ENCODE measurements at places on chromosomes 4 and X.

GRCh38 chr4:172596206-172596605, 572.4 kb upstream of the GALNT7 start:
- H3K36me3 ChIP-seq: no peaks in the 10 kb centered on the region
- H3K4me3 ChIP-seq: no peak overlapping the region
- no peaks in the 10 kb centered on the region for H3K4me1 ChIP-seq
- DNase-seq: no peak
- H3K27me3 ChIP-seq: no peaks in the 10 kb centered on the region

GRCh38 chr4:145886871-145887240, 51.8 kb downstream of the ZNF827 start:
- H3K4me3 ChIP-seq: no peak overlapping the region
- H3K27me3 ChIP-seq: no peaks in the 10 kb centered on the region
- H3K36me3 ChIP-seq: no peaks in the 10 kb centered on the region
- DNase-seq: no peak
- H3K27ac ChIP-seq: peak overlapping the region; percentile 81

DNA sequence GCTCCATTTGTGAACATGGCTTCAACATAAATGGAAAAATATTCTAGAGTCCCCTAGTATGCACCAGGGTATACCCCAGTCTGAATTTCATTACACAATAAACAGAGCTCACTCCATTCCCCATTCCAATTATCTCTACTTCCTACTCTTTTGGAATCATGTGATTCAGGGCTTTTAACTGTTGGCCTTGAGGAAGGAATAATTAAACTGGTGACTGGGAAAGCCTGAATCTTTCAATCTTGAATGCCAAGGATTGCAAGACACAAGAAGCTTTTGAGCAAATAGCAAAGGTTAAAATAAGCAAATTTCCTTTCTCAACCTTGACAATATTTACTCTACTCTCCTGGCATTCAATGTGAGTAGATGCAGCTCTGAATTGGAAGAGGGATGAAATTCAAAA, 77.5 kb upstream of the INPP4B start:
- no peak overlapping the region for H3K4me3 ChIP-seq
- H3K27ac ChIP-seq: no peak overlapping the region
- DNase-seq: no peak
- H3K27me3 ChIP-seq: no peaks in the 10 kb centered on the region
- no peaks in the 10 kb centered on the region for H3K36me3 ChIP-seq
- no peaks in the 10 kb centered on the region for H3K4me1 ChIP-seq

DNA sequence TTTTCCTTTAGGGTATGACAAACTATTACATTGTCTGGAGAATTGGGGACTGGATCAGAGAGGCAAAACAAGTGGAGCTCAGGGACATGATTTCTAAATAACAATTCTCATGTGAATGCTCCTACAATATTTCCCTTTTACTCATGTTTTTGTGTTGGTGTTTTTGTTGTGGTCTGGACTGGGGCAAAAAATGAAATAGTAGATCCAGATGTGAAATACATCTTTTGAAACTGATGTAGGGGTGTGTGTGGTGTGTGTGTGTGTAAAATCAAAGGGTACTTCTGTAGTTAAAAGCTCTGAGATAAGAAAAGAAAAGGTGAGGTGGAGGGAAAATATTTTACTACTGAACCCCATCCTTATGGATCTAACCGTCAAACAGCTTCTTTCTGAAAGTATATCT, 188.4 kb upstream of the RPL34 start:
- H3K4me1 ChIP-seq: no peaks in the 10 kb centered on the region
- H3K27me3 ChIP-seq: no peaks in the 10 kb centered on the region
- no peaks in the 10 kb centered on the region for H3K36me3 ChIP-seq
- no peak for DNase-seq

GRCh38 chr4:147571036-147571770, 46.0 kb upstream of the TMEM184C start:
- no peak for DNase-seq
- H3K27ac ChIP-seq: no peak overlapping the region
- H3K27me3 ChIP-seq: no peaks in the 10 kb centered on the region
- H3K4me3 ChIP-seq: no peak overlapping the region
- H3K36me3 ChIP-seq: no peaks in the 10 kb centered on the region
- H3K4me1 ChIP-seq: no peaks in the 10 kb centered on the region

- H3K4me1 ChIP-seq: peaks cover 9% of the 10 kb centered on the region
- H3K27me3 ChIP-seq: no peaks in the 10 kb centered on the region
- no peak overlapping the region for H3K4me3 ChIP-seq
- peak overlapping the region; percentile 23 for H3K27ac ChIP-seq
- H3K36me3 ChIP-seq: no peaks in the 10 kb centered on the region
Observed at GRCh38 chr4:6773106-6773505, 9.4 kb upstream of the KIAA0232 start.

DNA sequence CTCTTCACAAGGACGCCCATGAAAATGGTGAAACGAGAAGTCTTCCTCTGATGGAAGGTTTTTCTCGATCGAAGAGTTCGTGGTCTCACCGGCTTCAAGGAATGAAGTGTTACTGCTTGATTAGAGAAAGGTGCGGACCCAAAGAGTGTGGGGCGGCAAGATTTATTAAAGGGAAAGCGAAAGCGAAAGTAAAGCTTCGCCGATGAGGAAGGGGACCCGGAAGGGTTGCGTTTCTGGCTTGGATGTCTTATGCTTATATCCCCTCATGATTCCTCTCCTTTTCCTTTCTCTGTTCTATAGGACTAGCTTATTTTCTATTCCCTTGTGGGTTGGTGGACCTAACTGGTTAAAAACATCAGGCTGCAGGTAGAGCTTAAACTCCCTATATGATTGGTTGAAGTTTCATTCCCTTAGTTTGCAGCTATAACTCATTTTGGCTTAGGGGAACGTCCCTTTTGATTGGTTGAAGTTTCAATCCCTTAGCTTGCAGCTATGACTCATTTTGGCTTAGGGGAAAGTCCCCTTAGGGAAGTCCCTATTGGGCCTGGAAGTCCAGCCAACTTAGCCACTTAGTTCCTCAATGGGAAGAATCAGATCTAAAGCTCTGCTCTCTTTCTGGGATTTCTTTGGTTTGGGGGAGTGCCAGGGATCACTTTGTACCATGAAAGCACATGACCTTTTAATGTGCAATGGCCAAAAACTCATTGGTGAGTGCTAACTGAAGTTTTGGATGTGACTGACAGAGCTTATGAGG, 1025.0 kb upstream of the PCDH10 start:
- no peaks in the 10 kb centered on the region for H3K36me3 ChIP-seq
- no peak for DNase-seq
- H3K4me1 ChIP-seq: no peaks in the 10 kb centered on the region
- H3K27me3 ChIP-seq: no peaks in the 10 kb centered on the region

GRCh38 chrX:1097328-1097727, 115.1 kb downstream of the CRLF2 start:
- no peaks in the 10 kb centered on the region for H3K27me3 ChIP-seq
- no peak for DNase-seq
- H3K27ac ChIP-seq: no peak overlapping the region
- no peak overlapping the region for H3K4me3 ChIP-seq

DNA sequence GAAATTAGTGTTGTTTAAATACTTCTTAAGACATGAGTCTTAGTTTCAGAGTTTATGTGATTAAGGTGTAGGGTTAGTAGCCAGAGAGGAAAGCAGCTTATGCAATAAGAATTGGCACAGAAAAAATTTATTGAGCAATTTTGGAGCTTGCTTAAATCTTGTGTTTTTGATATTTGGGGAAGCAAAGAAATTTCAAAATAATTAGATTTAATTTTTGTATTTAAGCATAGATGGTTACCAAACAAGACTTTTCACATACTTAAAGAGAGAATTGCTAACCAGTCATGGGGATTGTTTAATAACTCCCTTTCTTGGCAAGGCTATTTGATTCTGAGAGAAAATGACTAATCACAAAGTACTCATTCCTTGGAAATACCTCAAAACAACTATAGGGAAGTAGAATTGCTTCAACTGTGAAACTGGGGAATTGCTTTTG, 202.0 kb upstream of the GRID2 start:
- no peaks in the 10 kb centered on the region for H3K27me3 ChIP-seq
- H3K4me3 ChIP-seq: no peak overlapping the region
- no peaks in the 10 kb centered on the region for H3K4me1 ChIP-seq
- no peaks in the 10 kb centered on the region for H3K36me3 ChIP-seq

- no peak overlapping the region for H3K27ac ChIP-seq
- no peak overlapping the region for H3K4me3 ChIP-seq
- no peak for DNase-seq
- H3K36me3 ChIP-seq: no peaks in the 10 kb centered on the region
- no peaks in the 10 kb centered on the region for H3K4me1 ChIP-seq
- no peaks in the 10 kb centered on the region for H3K27me3 ChIP-seq
Observed at GRCh38 chr4:12211636-12212035, 782.9 kb upstream of the HS3ST1 start.

DNA sequence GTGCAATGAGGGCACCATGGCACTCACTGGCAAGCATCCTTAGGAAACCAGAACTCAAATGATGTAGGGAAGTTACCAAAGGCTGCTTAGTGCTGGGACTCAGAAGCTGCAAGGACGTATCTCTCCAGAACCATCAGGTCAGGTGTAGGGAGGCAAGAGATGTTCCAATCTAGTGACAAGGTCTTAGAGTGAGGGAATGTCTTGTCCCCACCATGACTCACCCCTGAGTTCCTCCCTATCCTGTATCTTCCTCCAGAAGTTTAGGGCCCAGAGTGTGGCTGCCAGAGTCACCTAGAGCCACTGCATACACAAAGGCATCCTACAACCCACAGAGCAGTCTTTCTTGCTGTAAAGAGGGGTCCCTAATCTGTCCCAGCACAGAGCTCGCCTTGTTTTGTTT, 14.1 kb upstream of the IRAK1 start:
- peaks cover 30% of the 10 kb centered on the region for H3K36me3 ChIP-seq
- no peak overlapping the region for H3K27ac ChIP-seq
- no peak for DNase-seq
- no peaks in the 10 kb centered on the region for H3K27me3 ChIP-seq
- no peaks in the 10 kb centered on the region for H3K4me1 ChIP-seq

- no peaks in the 10 kb centered on the region for H3K36me3 ChIP-seq
- DNase-seq: no peak
- no peaks in the 10 kb centered on the region for H3K27me3 ChIP-seq
- H3K4me1 ChIP-seq: no peaks in the 10 kb centered on the region
- H3K27ac ChIP-seq: no peak overlapping the region
Observed at GRCh38 chr4:95388911-95389310, 159.9 kb downstream of the UNC5C start.

DNA sequence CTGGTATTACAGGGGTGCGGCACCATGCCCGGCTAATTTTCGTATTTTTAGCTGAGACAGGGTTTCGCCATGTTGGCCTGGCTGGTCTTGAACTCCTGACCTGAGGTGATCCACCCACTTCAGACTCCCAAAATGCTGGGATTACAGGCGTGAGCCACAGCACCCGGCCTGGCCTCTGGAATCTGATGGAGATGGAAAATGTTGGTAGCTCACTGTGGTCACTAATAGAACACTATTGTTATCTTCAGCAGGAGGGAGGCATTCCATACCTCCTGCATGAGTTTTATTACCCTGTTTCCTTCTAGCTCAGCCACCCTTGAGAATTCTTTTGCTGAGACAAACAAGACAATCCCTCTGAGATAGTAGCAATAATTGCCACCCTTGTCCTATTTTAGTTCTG, 105.0 kb downstream of the SHROOM3 start:
- no peak for DNase-seq
- no peaks in the 10 kb centered on the region for H3K36me3 ChIP-seq

- no peaks in the 10 kb centered on the region for H3K27me3 ChIP-seq
- no peak overlapping the region for H3K27ac ChIP-seq
- DNase-seq: no peak
- H3K36me3 ChIP-seq: no peaks in the 10 kb centered on the region
- no peaks in the 10 kb centered on the region for H3K4me1 ChIP-seq
Observed at GRCh38 chr4:8110071-8110986, 48.3 kb downstream of the ABLIM2 start.

DNA sequence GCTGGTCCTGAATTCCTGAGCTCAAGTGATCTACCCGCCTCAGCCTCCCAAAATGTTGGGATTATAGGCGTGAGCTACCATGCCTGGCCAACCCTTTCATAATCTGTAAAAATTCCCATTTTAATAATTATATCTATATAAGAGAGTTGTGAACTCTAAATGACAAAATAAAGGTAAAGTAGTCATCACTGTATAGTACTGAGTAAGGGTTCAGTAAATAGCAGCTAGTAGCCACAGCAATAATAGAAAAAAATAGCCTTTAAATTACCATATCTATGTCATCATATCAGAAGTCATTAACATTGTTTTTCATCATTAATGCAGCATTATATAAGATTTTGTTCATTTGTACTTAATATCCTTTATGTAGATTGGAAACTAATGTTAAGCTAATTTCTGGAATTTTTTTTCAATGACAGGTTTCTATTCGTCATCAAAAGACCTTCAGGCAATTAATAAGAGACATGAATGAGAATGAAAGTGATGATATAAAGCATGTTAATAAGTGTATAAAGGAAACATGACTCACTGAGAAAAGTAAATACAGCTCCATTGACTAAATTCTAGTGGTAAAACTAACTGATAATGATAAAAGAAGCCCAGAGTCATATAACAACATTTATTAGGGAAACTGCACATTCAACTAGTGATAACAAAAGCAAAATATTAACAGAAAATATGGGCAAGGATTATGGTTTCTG, 85.9 kb upstream of the UGT8 start:
- no peak for DNase-seq
- H3K36me3 ChIP-seq: no peaks in the 10 kb centered on the region
- no peak overlapping the region for H3K27ac ChIP-seq
- no peaks in the 10 kb centered on the region for H3K4me1 ChIP-seq
- H3K27me3 ChIP-seq: no peaks in the 10 kb centered on the region

- no peak overlapping the region for H3K27ac ChIP-seq
- no peaks in the 10 kb centered on the region for H3K36me3 ChIP-seq
- no peak for DNase-seq
- H3K27me3 ChIP-seq: no peaks in the 10 kb centered on the region
- no peak overlapping the region for H3K4me3 ChIP-seq
Observed at GRCh38 chrX:97268182-97268680, 384.5 kb downstream of the RPA4 start.

DNA sequence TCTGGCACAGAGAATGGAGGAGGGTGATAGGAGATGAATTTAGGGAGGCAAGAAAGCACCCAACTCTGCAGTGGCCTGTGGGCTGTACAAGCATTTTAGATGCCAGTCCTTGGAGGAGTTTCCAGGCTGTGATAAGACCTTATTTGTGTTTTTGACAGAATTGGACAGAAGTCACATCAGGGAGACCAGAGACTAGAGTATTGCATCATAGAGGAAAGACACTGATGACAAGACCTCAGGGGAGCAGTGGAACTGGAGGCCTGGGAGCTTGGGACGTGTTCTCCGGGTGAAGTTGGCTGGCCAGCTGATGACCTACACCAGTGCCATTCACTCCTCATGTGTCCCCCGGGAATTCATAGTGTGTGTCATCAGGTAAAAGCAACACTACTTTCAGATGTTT, 284.0 kb upstream of the ZFP42 start:
- no peaks in the 10 kb centered on the region for H3K4me1 ChIP-seq
- no peak for DNase-seq
- H3K27ac ChIP-seq: no peak overlapping the region
- no peak overlapping the region for H3K4me3 ChIP-seq

DNA sequence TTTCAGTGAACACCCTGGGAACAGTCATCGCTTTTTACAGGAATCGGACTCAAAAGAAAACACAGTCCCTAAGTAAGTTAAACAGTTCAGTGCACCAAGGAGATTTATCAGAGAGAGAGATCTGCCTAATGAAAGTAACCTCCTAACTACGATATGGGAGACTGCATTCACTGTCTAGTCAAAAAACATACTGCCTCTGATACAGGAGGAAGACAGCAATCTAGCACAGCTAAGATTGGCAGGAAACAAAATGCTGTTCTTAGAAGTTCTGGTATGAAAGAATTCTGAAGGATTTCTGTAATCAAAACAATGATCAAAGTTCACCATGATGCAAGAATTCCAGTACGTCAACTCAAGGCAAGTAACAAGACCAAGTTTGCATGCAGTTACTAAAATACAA, 92.8 kb downstream of the MAML3 start:
- no peak overlapping the region for H3K4me3 ChIP-seq
- H3K4me1 ChIP-seq: no peaks in the 10 kb centered on the region
- peak overlapping the region; percentile 71 for H3K27ac ChIP-seq
- H3K27me3 ChIP-seq: no peaks in the 10 kb centered on the region
